ENCODE measurements at places on chromosomes 1 and 21.

DNA sequence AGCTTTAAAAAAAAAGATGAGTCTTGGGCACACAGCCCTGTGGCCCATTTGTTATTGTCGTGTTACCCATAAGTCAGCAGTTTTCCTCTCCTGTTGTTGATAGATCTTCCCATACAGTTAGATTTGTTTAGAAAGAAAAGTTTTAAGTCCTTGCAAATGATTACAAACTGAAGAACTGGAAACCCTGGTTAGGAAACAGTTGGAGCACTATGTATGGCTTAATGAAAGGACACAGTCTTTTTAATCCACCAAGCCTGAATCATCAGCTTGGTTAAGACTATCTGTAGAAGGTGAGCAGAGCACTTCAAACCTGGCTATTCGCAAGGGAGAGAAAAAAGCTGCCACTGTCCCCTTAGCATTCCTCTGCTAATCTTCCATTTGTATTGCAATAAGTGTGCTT is 241.0 kb downstream of the DISC1 start:
- no peak for DNase-seq

DNA sequence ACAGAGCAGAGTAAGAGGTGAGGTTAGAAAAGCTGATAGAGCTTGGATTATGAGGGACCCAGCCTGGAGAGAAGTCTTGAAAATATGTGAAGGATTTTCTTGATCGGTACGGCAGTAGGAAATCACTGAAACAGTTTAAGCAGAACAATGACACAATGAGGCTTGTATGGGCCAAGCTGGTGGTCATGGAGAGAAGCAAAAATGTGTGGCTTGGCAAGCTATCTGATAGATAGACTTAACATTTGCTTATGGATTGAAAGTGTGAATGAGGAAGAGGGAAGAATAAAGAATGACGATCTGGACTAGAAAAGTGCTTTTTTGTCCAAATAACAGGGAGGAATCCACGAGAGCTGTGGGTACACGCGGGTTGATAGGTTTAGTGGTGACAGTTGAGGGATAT is 15.4 kb upstream of the XPR1 start:
- DNase-seq = no peak

GRCh38 chr1:163163163-163163562 is 39.6 kb downstream of the RGS5 start:
- no peak for DNase-seq

DNA sequence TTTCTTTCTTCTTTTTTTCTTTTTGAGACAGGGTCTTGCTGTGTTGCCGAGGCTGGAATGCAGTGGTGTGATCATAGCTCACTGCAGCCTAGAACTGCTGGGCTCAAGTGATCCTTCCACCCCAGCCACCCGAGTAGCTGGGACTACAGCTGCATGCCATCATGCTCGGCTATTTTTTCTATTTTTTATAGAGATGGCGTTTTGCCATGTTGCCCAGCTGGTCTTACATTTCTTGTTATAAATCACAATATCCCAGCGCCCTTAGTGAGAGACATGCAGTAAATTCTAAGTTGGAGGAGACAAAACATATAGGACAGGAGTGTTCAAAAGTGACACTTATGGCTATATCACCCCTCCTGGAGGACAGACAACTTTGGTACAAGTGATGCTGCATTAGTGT is 31.3 kb upstream of the ACTN2 start:
- no peak for DNase-seq

DNA sequence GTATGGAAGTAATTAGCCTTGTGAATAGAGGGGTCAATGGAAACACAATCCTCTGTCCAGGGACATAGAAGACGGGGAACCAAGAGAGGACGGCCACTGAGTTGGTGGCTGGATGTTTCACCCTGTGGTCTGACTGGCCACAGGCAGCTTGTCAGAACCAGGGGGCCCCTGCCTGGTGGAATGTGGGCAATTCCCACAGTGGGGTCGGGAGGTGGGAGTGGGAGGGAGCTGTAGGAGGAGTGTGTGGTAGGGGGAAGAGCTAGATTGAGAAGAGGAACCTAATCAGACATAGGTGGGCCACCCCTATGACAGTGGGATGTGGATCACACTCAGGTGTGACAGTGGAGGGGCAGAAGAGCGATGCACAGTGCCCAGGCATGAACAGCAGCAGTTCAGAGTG is 31.3 kb downstream of the TRIM62 start:
- DNase-seq = no peak

DNA sequence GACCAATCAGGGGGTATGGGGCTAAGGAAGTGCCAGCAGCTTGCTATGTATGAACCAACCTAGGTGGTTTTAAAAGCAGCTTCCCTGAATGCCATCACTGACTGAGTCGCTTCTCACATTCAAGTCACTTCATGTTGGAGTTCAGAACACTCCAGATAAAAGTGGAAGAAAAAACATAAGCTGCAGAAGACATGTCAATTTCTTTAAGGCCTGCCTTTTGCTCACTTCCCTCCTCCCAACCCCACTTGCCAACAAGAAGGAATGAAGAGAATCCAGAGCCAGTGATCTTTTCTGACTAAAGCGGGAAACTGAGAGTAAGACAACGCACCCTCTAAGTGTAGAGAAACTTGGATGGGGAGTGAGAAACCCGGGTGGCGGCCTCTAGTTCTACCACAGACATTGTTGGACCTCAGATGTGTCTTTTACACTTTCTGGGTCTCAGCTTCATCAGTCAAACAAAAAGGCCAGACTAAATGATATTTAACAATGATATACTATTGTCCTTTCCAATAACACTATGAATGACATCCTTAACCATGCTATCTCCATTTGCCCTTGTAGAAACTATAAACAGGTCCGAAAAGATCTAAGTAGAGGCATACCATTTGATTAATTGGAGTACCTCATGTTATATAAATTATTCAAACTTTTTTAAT is 54.1 kb downstream of the LUZP1 start:
- no peak for DNase-seq

GRCh38 chr1:100229681-100230443 is 19.8 kb downstream of the DBT start:
- DNase-seq = no peak

Measured in NCI-H510A treated with DMSO at 0.1 percent for 48 hours (cell line).